Hypothalamus (tissue), 51 donors: ENCODE measurements at places on chromosomes 3 and 15.

- DNase-seq = no peak
Observed at GRCh38 chr3:177150218-177150916, 46.9 kb downstream of the TBL1XR1 start.

DNA sequence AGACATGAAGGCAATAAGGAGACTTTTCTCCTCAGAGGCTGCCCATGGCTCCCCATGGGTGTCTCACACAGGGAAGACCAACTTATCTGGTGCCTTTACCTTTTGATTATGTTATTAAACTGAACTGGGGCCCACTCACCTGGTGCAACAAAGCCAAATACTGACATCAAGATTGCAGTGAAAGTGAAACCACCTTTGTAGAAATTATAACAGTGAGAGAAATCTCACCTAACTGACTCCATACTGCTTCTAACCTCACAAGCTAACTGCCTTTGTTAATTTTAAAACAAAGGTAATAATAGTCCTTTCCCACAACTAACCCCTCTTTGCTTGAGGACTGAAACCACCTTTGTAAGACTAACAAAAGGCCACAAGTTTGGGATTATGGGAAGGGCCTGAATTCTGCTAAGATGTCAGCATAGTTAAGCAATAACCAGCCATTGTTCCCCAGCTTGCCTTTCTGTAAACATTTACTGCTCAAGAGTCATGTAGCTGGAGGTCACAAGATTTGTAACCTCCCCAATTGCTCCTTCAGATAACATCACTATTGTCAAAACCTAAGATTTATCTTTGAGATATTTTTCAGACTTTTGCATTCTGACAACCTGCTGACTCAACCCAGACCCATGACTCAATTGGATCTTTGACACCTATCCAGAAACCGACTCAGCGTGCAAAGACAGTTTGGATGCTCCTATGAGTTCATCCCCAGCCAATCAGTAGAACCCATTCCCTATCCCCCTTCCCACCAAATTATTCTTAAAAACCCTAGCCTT lies 420.3 kb upstream of the CFAP20DC start:
- DNase-seq = no peak

GRCh38 chr3:152244517-152244888 lies 24.2 kb upstream of the MBNL1 start:
- DNase-seq = no peak

GRCh38 chr15:95850837-95851236 lies 479.7 kb upstream of the NR2F2 start:
- no peak for DNase-seq

- no peak for DNase-seq
Observed at GRCh38 chr3:127999509-128000106, 52.6 kb upstream of the SEC61A1 start.

- DNase-seq = no peak
Observed at GRCh38 chr3:100120012-100120411, 5.7 kb upstream of the FILIP1L start.

DNA sequence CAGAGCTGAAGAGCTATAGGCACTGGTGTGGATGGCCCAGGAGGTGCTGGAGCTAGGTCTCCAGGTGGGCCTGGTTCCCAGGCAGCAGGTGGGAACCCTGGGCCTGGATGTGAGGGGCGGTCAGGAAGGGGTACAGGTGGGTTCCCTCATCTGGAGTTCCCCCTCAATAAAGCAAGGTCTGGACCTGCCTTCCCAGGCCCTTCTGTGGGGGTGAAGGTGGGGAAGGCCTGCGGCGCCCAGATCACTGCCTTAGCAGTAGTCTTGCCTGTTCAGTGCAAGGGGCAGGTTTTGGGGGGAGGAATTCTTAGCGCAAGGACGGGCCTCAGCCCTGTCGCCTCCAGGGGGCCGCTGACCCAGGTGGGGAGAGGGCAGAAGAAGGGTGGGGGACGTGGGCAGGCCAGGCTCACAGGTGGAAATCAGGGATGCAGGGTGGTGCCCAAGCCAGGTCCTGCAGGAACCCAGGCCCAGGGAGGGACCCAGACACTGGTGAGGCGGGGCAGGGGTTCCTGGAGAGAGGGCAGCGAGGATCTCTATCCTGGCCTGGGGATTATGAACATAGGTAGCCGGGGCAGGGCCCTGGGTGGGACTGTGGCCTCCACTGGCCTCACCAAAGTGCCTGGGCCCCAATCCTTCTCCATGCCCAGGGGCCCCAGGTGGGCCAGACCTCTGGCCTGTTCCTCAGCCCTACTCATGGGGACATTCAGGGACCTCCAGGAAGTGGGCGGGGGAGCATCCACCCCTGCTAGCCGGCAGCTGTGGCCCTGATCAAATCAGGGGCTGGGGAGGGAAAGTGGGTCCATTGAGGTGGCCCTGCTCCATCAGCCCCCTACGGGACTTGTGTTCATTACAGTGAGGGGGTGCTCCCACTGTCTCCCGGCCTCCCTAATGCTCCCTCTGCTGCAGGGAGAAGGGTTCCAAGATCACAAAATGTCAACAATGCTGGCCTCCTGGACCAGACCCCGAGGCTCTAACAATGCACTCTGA lies 25.3 kb downstream of the HDAC11 start:
- no peak for DNase-seq

- no peak for DNase-seq
Observed at GRCh38 chr3:152943645-152944044, 108.7 kb downstream of the P2RY1 start.

DNA sequence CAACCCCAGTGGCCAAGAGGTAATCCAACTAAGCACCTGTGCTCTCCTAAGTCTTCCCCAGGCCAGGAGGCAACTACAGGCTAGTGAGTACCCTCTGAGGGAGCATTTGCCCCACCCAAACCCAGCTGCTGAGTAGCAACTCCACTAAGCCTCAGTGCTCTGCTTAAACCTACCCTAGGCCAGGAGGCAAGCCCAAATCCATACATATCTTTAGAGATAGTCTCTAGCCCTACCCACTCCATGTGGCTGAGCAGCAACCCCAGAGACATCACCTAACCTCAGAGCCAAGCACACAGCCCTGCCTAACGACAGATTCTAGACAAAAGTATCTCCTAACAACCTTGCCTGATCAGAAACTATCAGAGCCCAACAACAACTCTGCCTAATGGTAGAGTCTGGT lies 132.8 kb upstream of the TTC14 start:
- no peak for DNase-seq
